ENCODE measurements at places on chromosomes 12 and 14. TPM values are rescaled to one million over a fixed set of nuclear protein-coding genes. Genes with fewer than 3 reads are reported as not detected.

Gene TMEM117
- total RNA-seq, result 10.6 TPM

Gene RABGGTA
- 26.6 TPM for total RNA-seq

Gene PRB2
- not detected for total RNA-seq

Gene EGLN3
- 24.5 TPM for total RNA-seq

Gene HOXC13
- not detected for total RNA-seq

Gene TEX22
- 2.5 TPM for total RNA-seq

Gene CELA1
- not detected for total RNA-seq

Gene ATP23
- 3.4 TPM for total RNA-seq

Gene CAMKK2
- 22.0 TPM for total RNA-seq

Gene GZMB
- not detected for total RNA-seq

Gene DCAF5
- 54.6 TPM for total RNA-seq

Gene UNC119B
- total RNA-seq, result 24.3 TPM

Gene RERG
- not detected for total RNA-seq

Gene GLIPR1L1
- total RNA-seq, result not detected

Gene ESPL1
- 1.2 TPM for total RNA-seq

Gene GPR65
- 0.50 TPM for total RNA-seq

Gene CLEC2B
- not detected for total RNA-seq

Gene SLC25A47
- total RNA-seq, result not detected

Gene CAPRIN2
- total RNA-seq, result 23.1 TPM

Gene PROX2
- not detected for total RNA-seq

Gene DAO
- total RNA-seq, result not detected

Gene SLC7A7
- 13.3 TPM for total RNA-seq

Gene MYF6
- not detected for total RNA-seq

Gene LIN7A
- 1.6 TPM for total RNA-seq

Gene ADSS1
- 4.4 TPM for total RNA-seq

Gene NEUROD4
- total RNA-seq, result not detected

Gene CLEC2A
- 0.84 TPM for total RNA-seq

Gene LTB4R2
- total RNA-seq, result 7.8 TPM

Gene CLEC4D
- total RNA-seq, result not detected

Gene PTGDR
- not detected for total RNA-seq

Gene GALNT9
- total RNA-seq, result 2.7 TPM

Gene DIO2
- total RNA-seq, result 4.7 TPM

Gene KCNJ8
- 0.93 TPM for total RNA-seq

Gene HSP90AA1
- 428 TPM for total RNA-seq

Gene FAM186B
- 0.57 TPM for total RNA-seq

Gene GALNT16
- 6.3 TPM for total RNA-seq

Gene TAMALIN
- 12.4 TPM for total RNA-seq

Gene CPNE8
- 9.4 TPM for total RNA-seq

Gene MFAP5
- total RNA-seq, result 86.4 TPM

Gene ABCD2
- not detected for total RNA-seq

Gene TMEM30B
- total RNA-seq, result not detected

Gene FAM90A1
- total RNA-seq, result not detected

Gene GLI1
- total RNA-seq, result 5.8 TPM

Gene TAS2R10
- 0.29 TPM for total RNA-seq

Gene TESPA1
- 0.23 TPM for total RNA-seq

Gene RD3L
- total RNA-seq, result not detected

Gene NPAS3
- 2.6 TPM for total RNA-seq

Gene GNB3
- 16.6 TPM for total RNA-seq

Gene TCL1A
- not detected for total RNA-seq

Gene GYS2
- not detected for total RNA-seq

Gene SLC17A8
- not detected for total RNA-seq

Gene KRT85
- not detected for total RNA-seq

Gene PTPN6
- total RNA-seq, result 5.2 TPM

Gene ASIC1
- 8.2 TPM for total RNA-seq

Gene ART4
- total RNA-seq, result not detected

Measured in astrocyte (in vitro differentiated cells and primary cell).